ENCODE measurements at places on chromosomes 2 and 18. TPM values are rescaled to one million over a fixed set of nuclear protein-coding genes. Genes with fewer than 3 reads are reported as not detected.

The SGO2 gene
- total RNA-seq = 2.6 TPM

DNA sequence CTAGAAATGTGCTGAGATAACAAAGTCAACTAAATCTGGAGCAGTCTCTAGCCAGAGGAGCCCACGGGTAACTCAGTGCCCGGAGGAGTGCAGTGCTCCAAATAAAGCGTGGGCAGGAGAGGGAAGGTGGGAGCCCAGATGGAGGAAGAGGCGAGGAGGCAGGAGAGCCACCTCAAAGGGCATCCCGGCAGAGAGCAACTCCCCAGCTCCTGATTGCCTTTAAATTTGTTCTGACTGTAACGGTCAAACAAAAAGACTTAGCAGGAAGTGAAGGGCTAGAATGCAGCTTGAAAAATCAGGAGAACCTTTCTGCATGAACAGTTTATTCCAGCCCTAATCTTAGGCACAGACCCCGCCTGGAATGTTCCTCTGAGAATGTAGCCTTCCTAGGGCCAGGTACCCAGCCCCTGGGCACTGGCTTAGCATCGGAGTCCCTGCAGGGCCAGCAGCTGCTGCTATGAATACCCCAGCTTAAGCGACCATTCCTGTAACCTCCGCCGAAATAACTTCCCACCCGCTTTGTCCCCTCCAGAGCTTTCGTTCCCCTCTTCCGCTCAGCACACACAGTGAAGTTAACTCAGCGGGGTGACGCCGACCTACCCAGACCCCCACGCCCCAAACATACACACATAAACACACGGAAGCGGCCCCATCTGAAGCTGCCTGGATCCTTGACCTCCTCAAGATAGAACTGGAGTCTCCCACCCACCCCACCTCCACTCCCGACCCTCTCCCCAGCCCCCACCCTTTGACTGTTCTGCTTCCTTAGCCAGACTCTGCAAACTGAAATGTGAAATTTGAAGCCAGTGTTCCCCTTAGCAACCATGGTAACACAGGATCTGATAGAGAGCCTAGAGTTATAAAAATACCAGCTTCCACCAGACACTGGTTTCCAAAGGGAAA lies 123.2 kb downstream of the SMAD7 start:
- no peak for DNase-seq

GRCh38 chr2:217650716-217651360 lies 352.0 kb downstream of the TNS1 start:
- DNase-seq = no peak

DNA sequence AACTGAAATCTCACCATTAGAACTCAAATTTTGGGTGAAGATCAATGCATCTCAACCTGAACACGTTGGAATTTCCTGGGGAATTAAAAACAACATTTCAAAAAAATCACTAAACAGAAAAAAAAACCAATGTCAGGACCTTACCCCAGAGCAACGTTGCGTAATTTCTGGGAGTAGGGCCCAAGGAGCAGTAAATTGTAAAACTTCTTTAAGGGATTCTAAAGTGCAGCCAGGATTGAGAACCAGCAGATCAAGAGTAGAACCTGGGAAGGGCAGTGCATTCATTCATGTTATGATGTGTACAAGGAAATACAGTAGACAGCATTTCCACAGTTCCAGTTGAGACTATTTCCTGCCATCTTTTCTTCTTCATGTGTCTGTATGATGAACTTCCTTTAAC lies 56.9 kb downstream of the RHBDD1 start:
- no peak for DNase-seq

- no peak for DNase-seq
Observed at GRCh38 chr2:222146488-222146887, 152.3 kb downstream of the PAX3 start.

GRCh38 chr2:160247296-160248035 lies 47.4 kb upstream of the ITGB6 start:
- DNase-seq = no peak

GRCh38 chr2:6835467-6835866 lies 30.2 kb downstream of the CMPK2 start:
- no peak for DNase-seq

DNA sequence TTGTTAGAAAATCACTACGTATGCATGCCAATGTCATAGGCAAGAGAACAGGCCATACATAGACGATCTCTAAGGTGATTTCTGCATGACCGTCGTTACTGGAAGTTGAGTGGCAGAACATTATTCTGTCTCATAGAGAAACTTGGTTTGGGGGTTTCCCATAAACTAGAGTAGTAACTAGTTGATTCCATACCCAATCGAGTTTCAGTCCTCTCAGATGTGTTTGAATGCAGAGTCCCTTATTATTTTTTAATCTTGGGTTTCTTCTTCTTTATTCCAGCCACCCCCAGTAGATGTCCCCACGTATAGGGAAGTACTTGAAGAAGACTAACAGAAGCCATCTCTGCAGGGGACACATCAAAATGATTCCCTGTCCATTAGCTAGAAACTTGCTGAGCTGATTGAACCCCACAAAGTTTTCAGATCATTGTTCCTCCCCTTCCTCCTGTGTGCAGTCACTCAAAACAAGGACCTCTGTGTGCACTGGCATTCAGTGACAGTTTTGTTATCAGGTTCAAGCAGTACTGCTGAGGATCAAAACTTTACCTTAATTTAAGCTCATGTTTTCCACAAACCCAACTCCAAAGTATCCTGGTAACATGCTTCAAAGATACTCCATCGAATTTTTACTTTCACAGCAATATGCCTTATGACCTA lies 68.4 kb upstream of the CDCA7 start:
- no peak for DNase-seq

DNA sequence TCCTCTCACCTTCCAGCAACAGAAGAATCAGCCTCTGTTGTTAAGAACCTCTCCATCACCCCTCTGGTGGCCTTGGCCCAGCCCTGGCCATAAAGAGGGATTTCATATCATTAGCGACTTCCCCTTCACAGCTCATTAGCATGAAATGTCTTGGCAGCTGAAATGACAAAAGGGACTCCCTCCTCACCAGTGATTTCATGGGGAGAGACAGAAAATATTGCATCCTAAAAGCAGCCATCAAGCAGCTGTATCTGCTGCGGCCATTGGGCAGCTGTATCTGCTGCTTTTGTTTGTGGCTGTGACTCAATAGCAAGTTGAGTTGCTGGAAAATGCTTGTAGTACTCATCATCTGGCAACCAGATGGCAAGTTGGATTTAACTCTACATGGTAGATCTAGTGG lies 105.9 kb upstream of the RMDN2 start:
- no peak for DNase-seq

- DNase-seq = no peak
Observed at GRCh38 chr2:36380624-36381481, 25.3 kb downstream of the CRIM1 start.

- DNase-seq = no peak
Observed at GRCh38 chr2:120418174-120418787, 72.3 kb downstream of the INHBB start.

- no peak for DNase-seq
Observed at GRCh38 chr2:44941551-44942234, at the start of gene SIX3. SIX3 (plus strand) TSS chr2:44941702; CDS start chr2:44942105, 403 bp downstream.

All from thoracic aorta (tissue), 2 donors.